ENCODE measurements at places on chromosomes 2 and 18.
A peak's percentile ranks its signal among the peaks of the same experiment; 100 is the strongest.

DNA sequence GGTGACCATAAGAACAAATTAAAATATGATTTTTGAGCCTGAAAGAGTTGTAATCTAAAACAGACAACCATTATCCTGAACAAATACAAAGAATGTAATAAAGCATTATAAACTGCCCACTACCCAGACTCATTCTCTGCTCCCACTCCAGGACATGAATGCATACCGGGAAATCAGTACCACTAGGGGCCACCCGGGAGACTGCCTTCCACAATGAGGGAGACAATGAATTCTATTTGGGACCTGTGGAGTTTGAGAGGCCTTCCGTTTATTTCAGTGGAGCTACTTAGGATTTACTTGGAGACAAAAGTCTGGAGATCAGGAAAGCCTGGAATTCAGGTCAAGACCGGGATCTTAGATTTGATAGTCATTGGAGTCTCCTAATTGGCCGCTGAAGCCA, 50.0 kb downstream of the NAB1 start:
- DNase-seq, result no peak

- no peak for DNase-seq
These were observed 27.4 kb upstream of the ERCC3 start for GRCh38 chr2:127321303-127321702.

DNA sequence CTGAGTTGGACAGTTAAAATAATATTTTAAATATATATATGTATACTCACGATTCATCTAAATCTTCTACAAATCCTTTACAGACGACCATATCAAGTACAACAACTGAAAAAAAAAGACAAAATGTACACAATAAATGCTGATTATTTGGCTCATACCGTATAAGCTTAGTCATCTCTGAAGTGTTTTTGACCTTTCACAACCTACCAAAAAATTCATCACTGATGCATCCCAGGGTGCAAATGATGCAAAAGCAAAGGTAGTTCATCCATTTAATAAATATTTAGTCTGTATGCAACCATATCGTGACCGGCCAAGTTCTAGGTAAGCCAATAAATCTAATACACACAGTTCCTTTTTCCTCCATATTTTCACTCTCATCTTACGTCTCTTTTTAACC, 1.1 kb downstream of the TMX3 start:
- no peak for DNase-seq

DNA sequence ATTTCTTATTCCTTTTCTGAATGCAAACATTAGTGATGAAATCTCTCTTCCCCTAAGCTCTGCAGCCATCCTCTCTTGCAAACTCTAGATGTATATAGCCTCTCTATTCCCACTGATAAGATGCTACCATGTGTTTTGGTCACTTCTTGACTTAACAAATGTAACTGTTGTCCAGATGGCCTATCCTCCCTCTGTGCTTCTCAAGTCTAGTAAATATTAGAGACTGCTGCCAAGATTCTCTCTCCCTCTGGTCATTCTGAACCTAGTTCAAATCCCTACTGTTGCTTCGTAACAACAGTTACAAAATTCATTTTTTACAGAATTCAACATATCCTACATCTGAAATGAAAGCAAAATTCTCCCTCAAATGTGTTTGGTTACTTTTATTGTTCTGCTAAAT, 156.6 kb downstream of the TXNL1 start:
- no peak for DNase-seq

DNA sequence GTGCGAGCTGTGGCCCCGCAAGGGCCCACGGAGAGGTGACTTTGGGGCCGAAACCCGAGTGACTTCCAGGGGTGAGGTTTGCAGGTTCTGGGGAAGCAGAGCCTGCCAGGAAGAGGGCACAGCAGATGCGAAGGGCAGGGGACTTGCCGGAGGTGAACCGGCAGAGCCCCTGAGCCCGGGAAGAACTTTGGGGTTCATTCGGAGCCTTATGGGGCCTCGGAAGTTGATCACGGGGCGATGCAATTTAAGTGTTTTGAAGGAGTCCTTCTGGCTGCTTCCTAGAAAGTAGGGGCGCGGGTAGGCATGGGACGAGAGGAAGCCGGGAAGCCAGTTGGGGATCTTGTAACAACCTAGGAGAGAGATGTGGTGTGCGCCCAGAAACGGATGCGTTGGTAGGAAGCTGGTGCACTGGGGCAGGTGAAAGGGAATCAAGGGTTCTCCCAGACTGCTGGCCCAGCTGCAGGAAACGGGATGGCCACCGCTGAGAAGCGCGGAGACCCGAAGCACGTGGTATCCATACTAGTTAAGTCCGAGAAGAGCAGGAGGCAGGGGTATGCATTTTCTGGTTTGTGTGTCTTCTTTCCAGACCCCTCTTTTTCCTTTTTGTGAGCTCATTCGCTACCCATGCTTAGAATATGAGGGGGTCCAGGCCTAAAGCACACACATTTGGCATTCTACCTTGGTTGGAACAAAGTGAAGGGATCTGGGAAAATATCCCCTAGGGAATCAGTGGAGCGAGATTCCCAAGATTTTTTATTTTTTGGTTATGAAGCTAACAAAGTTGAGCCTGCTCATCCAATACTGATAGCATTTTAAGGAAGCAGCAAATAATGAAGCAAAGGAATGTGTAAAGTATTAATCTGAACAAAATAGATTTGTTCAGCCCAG, 758 bp downstream of the SCLY start:
- no peak for DNase-seq

DNA sequence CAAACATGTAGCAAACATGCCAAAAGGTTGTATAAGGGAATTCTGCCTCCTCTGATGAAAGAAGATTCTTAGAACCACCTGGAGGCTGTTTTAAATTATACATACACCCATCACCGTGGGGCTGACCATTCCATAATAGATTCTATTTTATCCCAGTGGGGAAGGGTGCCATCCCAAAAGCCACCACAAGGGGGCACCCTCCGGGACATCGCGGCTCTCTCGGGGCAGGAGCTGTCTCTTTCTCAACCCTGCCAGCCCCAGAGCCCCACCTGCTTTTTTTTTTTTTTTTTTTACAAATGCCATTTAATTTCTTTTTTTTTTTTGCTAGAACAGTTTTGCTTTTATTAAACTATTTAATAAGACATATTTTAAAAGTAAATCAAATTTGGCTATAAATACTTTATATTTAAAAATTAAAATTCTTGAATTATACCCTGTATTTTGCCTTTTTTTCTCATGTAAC, 8.6 kb upstream of the MTCL1 start:
- DNase-seq, result peak; percentile 34

DNA sequence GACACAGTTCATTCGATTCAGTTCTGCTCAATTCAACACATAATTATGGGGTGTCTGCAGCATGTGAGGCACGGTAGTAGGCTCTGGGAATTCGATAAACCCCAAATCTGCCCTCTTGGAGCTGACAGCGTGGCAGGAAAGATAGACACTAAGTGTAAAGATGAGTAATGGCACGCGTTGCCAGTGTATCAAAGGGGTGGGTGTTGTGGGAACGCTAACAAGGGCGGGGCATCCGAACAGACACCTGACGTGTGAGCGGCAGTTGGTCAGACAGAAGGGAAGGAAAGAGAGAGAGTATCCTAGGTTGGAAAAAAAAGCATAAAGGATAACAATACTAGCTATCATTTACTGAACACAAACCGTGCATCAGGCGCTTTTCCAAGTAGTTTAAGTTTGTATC, 125.7 kb upstream of the HAAO start:
- no peak for DNase-seq

- no peak for DNase-seq
These were observed 169.6 kb downstream of the KCNS3 start for GRCh38 chr2:18047896-18048657.

Measured in bone marrow (tissue), 2 donors.